NCI-H524 (cell line): ENCODE measurements at places on chromosomes 4 and X.

GRCh38 chrX:97310373-97310772 is 426.7 kb downstream of the RPA4 start:
- no peak for DNase-seq

GRCh38 chr4:57966987-57967760 is 857.0 kb upstream of the IGFBP7 start:
- no peak for DNase-seq

DNA sequence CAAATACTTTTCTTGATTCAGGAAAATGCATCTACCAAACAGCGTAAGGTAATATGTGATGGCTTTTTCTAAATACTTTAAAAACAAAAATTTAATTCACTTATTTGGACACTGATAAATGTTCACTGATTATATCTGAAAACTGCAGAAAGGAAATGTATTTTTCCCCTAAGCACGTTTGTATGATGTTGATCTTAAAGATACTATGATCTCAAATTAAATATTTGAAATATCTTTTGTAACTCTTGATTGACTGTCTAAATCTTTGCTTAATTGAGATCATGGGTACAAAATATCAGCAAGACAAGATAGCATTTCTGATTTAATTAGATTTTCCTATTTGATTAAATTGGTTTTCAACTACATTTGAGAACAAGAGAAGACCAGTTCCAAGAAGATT is 281.0 kb upstream of the UGT8 start:
- DNase-seq, result no peak

DNA sequence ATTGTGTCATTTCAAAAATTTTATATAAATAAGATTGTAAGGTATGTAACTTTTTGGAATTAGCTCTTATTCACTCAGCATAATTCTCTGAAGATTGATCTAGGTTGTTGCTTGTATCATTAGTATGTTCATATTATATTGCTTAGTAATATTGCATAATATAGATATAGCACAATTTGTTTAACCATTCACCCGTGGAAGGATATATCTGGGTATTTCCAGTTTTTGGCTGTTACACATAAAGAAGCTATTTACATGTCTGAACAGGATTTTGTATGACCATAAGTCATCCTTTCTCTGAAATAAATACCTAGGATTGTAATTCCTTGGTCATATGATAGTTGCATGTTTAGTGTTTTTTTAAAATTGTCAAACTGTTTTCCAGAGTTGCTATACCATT is 82.5 kb downstream of the CPEB2 start:
- DNase-seq, result no peak

DNA sequence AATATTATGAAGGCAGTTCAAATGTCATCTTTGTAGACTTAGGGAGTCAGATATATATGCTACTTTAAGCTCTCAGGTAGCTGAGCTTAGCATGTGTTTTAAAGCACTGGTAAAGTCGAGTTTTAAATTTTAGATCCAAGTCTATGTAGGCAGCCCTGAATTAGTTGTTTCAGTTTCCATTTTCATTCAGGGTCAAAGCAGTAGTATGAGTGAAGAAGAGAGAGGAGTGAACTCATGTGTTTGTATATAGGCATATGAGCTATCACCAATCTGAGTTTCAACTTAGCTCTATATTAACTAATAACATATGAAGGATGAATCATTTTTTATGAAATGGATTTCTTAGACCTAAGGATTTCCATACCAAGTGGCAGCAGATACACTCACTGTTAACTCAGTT is 1353.4 kb downstream of the FSTL5 start:
- no peak for DNase-seq

DNA sequence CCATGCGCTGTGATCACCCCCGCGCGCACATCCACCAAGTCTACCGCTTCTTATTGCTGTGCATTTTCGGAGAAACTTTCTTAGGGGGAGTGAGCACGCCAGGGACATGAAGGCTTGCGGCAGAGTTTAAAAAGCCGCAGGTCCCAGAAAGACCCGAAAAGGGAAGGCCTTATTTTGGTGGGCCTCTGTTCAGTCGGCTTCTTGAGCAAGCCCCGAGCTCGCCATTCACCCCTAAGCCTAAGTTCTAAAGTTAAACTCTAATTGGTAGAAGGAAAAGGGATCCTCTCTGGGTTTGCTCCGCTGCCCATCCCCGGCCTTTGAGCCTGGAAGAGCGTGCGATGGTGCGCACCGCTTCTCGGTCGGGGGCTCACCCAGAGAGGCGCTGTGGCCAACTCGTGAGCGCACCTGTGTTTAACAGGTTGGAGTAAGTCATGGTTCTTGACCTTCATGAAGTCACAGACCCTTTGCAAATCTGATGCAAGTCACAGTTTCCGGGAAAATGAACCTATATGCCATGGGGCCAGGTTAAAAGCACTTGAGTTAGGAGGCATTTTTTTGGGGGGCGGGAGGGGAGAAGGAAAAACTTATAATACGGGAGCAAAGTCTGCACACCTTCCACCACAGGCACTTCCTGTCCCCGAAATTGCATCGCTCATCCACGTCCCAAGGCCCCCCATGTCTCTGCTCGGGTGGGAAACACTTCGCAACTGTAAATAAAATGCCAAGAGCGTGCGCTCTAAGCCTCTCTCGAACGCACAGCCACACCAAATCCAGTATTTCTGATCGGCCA is 1.9 kb downstream of the PHOX2B start:
- DNase-seq, result no peak

DNA sequence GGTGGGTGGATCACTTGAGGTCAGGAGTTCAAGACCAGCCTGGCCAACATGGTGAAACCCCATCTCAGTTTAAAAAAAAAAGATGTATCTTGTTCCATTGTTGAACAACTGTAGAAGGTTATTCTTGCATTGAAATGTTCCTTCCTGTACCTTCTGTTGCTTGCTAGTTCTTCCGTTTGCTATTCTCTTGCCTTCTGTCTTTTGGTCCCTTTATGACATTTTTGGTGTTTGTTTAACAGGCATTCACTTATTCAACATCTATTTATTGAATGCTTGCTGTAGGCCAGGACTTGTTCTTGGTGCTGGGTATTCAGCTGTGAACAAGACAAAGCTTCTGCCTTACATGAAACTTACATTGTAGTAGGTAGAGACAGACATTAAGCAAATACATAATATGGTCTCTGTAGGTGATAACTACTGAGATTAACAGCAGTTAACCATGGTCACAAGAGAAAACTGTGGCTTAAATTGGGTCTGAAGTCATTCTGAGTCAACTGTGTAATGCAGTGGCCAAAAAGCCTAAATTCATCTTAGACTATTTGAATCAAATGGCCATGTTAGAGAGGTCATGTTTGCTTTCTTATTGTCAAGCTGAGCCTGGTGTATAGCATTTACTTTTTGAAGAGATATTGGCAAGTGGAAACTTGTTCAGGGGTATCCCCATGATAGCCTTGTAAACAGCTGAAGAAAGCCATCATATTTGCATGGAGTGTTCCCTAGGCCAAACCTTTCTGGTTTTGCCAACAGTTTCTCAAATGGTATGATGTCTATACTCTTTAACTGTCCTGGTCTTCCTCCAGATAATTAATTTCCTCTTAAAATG is 35.6 kb downstream of the GAB1 start:
- no peak for DNase-seq

DNA sequence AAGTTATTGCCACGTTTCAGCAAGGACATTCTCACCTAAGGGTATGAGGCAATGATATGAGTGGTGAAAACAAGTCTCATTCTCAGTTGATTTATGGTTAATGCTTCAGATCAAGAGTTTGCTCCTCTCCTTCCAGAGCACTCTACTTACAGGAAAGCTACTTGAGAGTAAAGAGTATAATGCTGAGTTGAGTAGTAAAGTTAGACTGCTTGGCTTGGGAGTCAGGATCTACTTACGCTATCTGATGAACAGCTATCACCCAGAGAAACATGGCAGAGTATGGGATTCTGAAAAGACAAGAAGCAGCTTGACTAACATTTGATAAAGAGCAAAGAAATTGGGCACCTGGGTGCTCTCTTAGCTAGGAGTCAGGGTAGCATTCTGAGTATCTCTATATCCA is 211.8 kb downstream of the GLUD2 start:
- no peak for DNase-seq

DNA sequence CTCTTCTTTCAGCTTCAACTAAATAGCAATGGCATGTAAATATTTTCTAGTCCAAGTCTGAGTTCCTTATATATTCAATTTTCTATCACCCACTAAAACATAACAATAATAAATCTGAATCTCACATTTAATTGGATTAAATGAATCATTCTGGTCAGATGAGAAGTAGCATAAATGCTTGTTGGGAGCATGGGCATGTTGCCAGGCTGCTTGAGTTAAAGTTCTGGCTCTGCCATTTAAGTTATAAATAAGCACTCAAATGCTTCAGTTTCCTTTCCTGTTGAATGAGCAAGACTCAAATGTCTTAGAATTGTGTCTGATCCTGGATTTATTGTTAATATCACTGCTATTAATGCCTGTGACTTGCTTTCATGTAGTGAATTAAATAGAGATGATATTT is 496.3 kb downstream of the STPG2 start:
- peak; percentile 61 for DNase-seq

DNA sequence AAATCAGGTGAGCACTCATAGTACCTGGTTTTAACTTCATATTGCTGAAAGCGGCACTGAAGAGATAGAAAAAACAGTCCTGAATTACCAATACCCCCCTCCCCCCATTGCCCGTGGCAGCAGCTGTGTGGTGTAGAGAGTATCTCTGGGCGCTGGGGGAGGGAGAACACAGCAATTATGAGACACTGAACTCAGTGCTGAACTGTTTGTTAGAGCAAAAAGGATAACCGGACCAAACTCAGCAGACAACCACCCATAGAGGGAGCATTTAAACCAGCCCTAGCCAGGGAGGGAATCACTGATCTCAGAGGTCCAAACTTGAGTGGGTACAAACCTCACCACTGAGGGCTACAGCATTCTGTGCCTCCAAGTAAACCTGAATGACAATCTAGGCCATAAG is 457.4 kb upstream of the TEX13C start:
- DNase-seq, result no peak

DNA sequence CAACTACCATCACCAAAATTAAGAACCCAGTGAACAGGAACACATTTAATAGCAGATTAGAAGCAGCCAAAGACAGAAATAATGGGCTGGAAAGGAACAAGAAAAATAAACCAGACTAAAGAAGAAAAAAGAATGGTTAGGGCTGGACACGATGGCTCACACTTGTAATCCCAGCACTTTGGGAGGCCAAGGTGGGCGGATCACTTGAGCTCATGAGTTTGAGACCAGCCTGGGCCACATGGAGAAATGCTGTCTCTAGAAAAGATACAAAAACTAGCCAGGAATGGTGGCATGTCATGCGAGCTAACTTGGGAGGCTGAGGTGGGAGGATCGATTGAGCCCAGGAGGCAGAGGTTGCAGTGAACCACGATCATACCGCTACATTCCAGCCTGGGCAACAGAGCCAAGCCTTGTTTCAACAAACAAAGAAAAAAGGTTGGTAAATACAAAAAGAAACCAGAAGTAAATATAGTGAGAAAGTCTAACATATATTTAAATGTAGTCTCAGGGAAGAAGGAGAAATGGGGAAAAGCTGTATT is 102.0 kb downstream of the AFAP1 start:
- no peak for DNase-seq

DNA sequence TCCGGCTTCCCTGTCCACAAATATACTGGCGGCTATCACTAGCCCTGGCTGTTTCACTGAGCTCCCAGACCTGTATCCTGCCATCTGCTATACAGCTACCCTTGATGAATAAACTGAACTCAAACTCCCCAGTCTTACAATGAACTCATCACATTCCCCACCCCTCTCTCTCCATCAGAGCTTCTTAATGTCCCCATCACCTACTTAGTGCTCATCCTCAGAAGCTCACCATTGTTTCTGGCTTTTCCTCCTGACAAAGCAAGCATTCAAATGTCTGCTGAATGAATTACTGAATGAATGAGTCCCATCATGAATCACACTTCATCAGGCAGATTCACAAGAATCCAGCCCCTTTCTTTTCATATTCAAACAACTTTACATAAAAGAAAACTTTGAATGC is 5.7 kb upstream of the DGAT2L6 start:
- DNase-seq, result no peak

GRCh38 chrX:110954428-110955100 is 141.4 kb upstream of the PAK3 start:
- DNase-seq, result no peak

- peak; percentile 31 for DNase-seq
Observed at GRCh38 chr4:87679449-87680169, 29.5 kb downstream of the DMP1 start.

- DNase-seq, result no peak
Observed at GRCh38 chr4:150782921-150783320, 201.0 kb downstream of the MAB21L2 start.

- no peak for DNase-seq
Observed at GRCh38 chr4:24722026-24722568, 73.3 kb upstream of the SOD3 start.

GRCh38 chrX:23819385-23820234 is 36.6 kb downstream of the SAT1 start:
- DNase-seq, result no peak

DNA sequence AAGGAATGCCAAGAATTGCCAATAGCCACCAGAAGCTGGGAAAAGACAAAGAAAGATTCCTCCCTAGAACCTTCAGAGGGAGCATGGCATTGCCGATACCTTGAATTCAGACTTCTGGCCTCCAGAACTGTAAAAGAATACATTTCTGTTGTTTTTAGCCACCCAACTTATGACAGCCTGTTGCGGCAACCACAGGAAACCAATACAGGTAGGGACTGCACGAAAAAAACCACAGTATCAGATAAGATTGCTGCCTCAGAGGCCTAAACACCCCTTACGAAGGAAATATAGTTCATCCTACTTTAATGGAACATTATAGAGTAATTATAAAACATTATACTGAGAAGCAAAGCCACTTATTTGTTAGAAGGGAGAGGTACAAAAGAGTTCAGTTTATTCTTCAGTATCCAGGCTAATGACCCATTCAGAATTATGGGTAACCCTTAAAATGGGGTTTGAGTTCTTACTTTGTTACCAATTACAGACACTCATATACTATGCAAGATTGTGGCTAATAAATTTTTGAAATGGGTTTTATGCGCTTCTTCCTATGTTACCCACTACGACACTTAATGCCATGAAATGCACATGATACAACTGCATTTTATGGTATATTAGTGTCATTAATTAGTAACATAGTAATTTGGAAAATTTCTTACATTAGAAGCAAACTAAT is 37.4 kb upstream of the SMIM10L2A start:
- DNase-seq, result no peak

- DNase-seq, result no peak
Observed at GRCh38 chr4:66032571-66032970, 362.3 kb upstream of the EPHA5 start.

DNA sequence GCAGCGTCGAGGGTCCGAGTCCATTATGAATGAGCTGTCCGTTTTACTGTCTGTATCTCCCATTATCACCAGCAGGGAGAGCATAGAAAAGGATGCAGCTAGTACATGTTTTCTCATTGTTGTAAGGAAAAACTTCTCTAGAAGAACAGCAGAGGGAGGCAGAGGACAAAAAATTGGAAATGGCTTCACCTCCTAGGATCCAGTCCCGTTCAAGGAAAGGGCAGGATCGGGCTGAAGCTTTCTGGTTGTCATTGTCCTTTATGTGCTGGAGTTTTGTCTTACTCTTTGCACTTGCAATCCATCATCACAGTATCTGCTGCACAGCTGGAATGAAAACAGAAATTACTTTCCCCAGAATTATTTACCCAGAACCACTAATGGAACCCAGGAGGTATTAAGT is 14.7 kb downstream of the NDP start:
- DNase-seq, result peak; percentile 78

GRCh38 chr4:11019451-11020240 is 335.1 kb upstream of the CLNK start:
- no peak for DNase-seq
